ENCODE measurements at places on chromosomes 5 and 9.

GRCh38 chr9:12798066-12798770 is 23.4 kb downstream of the LURAP1L start:
- DNase-seq, result no peak

DNA sequence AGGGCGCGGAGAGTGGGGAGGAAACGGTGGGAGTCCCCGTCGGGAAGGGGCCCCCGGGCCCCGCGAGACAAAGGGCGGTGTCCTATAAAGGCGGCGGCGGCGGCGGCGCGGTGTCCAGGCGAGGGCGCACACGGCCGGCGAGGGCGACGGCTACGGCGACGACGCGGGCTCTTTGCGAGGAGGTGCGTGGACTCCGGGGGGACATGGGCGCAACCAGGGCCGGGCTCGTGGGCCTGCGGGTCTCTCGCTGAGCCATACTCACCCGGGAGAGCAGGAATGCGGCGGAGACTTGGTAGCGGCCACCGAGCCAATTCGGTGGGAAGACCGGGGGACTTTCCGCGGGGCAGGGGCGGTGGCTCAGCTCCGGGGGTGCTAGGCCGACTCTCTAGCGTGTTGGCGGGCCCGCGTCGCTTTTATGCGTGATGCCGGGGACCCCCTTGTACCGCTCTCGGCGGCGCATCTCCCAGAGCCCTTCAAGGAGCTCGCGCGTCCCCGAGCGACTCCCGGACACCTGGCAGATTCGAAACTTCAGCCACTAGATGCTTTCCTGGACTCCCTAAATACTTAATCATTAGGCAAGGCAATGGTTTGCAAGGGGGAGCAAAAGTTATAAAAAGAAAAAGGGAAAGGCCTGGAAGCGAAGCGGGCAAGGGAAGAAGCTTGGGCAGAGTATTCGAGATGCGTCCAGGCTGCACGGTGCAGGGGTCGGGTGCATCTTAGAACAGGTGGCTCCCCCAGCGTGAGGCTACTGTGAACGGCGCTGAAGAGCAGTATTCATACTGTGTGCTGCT is 5.9 kb upstream of the TAL2 start:
- no peak for DNase-seq

DNA sequence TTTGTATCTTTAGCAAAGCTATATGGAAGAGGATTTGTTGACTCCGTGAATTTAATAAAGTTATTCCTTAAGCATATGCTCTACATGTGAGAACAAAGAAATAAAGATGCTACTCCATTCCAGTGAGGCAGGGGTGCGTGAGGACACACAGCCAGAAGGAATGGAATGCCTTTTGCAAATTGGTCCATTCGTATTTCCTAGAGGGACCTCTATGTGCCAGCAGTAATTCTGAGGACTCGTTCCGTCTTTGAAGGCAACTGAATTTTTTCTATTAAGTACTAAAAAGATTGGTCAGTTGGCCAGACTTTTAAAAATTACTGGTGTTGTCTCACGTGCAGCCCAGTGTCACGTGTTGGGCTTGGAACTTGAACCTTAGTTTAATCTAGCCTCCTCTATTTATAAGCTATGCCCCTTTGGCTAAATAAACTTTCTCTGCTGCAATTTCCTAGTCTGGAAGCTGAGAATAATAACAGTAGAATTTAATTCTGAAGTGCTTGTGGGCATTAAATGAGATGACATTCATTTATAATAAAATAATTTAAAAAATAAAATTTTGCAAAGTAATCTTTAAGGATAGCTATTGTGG is 13.9 kb downstream of the RAI14 start:
- no peak for DNase-seq

DNA sequence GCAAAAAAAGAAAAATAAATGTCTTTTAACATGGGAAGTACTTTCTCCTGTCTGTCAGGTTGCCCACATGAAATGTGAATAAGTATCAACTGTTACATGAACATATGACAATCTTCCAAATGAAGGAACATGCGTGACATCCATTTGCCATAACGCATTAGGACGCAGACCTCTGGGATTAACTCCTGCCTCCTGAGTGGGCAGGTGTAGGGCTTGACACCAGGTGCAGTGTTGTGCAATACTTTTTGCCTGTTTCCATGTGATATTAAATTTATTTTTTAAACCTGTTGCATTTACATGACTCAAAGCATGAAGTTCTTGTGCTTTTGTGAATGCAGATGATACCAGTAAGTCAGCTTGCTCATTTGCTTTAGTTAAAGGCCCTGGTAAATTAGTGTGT is 8.7 kb upstream of the TMEM141 start:
- DNase-seq, result no peak

DNA sequence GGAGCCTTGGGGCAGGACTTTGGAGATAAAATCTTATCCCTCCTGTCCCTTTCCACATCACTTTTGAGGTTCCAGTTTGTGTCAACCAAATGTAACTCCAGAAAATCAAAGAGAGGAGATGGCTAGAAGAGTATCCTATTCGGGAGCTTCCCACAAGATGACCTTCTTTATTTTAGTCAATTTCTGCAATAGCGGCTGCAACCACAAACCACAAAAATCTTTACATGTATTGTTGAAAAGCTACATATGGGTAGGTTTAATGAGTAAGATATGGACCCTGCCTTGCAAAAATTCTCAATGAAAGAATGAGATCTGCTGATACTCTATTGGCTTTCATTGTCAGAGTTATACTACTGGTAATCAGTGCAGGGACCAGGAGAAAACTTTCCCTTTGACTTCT is 92.2 kb upstream of the MAMDC2 start:
- DNase-seq, result no peak

DNA sequence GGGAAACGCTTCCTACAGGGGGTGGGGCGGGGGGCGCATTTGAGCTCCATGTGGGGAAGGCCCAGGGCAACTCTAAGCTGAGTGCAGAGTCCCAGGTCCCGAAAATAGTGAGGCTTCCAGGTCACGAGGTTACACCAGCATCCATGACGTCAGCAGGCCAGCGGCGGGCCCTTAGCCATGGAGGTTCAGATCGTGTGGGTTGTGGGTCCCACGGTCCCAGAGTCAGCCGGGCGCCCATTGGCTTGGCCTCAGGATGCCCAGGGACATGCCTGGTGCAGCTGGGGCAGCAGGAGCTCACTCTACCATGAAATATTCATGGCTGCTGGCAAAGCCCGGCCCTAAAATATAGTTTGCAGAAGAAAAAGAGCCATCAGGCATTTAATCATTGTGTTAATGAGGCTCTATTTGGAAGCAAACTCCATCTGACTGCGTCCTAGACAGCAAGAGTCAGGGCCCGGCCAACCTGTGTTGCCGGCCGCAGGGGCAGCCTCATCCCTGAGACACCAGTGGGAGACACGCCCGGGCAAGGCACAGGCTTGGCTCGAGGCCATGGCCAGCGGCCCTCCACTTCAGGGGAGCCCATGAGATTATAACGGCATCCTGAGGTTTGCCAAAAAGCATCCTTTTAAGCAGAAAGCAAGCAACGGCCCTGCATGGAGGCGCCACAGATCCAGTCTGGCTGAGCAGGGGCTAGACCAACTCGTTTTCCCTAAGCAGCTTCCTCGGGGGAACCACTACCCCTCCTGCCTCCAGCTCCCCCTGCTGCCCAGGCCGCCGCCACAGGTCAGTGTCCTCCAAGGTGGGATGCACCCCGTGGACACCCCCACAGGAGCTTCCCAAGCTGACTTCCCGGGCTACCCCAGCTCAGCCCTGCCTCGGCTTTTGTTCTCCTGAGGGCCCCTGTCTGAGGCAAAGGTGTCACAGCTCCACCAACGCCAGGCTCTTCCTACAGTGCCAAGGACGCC is 108.9 kb upstream of the PPP1R26 start:
- DNase-seq, result no peak

DNA sequence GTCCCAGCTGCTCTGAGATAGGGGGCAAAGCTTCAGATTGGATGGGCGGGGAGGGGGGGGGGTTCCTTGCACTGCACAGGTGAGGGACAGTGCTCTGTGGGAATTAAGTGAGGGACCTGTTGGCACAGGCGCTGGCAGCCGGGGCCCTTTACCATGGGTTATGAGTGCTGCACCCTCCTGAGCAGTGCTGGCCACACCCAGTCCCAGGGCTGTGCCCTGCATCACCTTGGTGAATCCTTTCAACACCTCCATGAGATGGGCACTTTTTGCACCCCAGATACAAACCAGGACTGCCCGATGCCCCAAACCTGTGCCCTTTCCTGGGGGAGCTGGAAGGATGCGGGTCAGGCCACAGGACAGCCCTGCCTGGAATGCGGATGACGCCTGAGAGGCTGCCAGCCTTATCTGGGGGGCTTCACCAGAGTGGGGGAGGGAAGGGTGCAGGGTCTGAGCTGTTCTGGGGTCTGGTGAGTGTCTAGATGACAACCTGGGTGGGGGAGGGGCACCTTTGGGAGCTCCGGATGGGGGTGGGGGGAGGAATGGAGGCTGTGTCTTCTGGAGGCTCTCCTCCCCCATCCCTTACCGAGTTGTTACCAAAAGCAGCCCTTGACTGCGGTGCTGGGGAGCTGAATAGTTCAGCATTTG is 5.2 kb downstream of the CRB2 start:
- no peak for DNase-seq

DNA sequence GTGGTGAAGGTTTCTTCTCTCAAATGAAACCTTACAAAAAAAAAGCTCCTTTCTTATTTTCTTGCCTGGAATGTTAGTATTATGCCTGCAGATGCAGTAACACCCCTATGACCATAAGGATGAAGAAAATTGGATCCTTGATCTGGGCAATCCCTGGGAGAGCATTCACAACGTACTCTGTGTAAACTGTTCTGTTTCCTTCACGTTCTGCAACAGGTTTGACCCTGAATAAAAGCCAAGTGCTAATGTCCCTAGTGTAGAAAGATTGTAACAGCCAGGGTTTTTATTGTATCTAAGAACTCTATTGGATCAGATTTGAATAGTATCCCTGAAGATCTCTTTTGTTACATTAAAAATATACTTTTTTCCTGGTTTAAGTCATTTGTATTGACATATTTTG is 1639.6 kb upstream of the ACO1 start:
- no peak for DNase-seq

- DNase-seq, result no peak
These were observed 3.9 kb downstream of the GRK6 start for GRCh38 chr5:177430140-177430951.

GRCh38 chr5:135442431-135443160 is 4.6 kb downstream of the DCANP1 start:
- no peak for DNase-seq

GRCh38 chr9:127572961-127573721 is 38.9 kb upstream of the STXBP1 start:
- DNase-seq, result no peak

- DNase-seq, result no peak
These were observed 21.6 kb downstream of the HMGXB3 start for GRCh38 chr5:150022158-150022531.

- peak; percentile 80 for DNase-seq
These were observed at the start of gene REEP2 for GRCh38 chr5:138438724-138439476. Gene REEP2 (plus strand): TSS chr5:138439057. CDS start chr5:138439209, 152 bp downstream.
